Thymus (tissue), 14 donors: ENCODE measurements at places on chromosomes 1 and 21.

DNA sequence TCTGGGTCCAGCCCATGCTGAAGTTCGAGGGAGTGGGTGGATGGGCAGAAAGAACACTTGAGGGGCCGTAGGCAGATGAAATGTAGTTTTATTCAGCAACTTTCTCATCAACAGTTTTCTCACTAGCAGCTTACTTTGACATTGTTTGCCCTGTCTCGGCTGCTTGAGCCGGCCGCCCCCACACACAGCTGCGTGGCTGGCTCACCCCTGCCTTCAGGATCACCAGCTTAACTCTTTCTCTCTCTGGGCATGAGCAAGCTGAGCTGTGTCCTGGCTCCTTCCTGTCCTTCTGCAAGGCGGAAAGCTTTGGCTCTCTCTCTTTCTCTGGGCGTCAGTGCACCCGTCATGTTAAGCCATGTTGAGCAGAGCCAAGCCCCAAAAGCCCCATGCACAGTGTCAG lies 104.4 kb upstream of the GNG12 start:
- no peak for DNase-seq

DNA sequence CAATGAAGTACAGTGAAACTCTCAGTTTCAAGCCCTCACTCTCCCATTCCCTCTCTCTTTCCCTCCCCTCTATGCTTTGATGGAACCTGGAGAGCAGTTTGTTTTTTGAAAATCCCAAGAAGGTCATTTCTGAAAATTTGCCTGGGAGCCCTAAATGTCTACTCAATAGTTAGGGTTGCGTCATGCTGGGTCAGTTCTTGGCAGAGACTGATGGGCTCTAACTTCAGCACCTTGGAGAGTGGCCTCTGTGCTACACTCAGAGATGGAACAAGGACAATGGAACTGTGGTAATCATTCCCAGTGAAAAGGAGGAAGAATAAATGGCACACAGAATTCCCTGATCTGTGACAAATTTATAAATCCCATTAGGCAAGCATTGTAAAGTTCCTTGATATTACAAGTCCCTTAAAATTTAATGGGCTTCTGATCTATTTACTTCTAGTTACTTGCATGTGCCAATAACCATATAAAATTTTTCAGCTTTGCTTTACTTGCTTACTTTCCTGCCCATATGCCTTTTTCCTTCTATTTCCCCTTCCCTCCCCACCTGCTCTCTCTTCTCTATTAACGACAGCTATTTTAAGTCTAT lies 182.9 kb upstream of the KCND3 start:
- DNase-seq = no peak

DNA sequence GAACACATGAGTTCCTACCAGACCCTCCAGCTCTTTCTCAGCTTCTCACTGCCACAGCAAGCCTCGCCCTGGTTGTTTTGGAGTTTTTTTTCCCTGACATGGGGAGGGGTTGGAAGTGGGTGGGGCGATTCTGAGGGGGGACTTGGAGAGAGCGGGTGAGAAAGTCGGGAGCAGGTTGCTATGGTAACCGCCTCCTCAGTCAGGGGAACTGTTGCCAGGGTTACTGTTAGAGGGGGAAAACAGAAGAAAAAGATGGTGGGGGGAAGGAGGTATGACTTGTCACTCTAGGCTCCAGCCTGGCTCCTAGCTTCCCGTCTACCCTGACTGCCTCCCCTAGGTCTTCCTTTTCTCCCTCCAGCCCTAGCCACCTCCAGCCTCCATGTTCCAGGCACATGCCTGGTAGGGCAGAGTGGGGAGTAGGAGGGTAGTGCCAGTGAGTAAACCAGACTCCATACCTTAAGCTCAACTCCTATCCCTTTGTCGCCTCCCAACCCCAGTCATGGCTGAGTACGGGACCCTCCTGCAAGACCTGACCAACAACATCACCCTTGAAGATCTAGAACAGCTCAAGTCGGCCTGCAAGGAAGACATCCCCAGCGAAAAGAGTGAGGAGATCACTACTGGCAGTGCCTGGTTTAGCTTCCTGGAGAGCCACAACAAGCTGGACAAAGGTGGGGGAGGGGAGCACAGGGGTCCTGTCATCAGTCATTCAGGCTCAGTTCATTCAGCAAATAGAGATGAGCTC lies 6.0 kb downstream of the PEA15 start:
- DNase-seq = no peak

GRCh38 chr1:27527223-27527889 lies 37.4 kb upstream of the WASF2 start:
- peak; percentile 97 for DNase-seq

- DNase-seq = no peak
Measured at GRCh38 chr21:42781150-42781970, 98.0 kb downstream of the WDR4 start.

- DNase-seq = no peak
Measured at GRCh38 chr1:184708084-184708676, 46.5 kb downstream of the EDEM3 start.

- no peak for DNase-seq
Measured at GRCh38 chr21:44199448-44199847, 41.3 kb downstream of the ICOSLG start.

DNA sequence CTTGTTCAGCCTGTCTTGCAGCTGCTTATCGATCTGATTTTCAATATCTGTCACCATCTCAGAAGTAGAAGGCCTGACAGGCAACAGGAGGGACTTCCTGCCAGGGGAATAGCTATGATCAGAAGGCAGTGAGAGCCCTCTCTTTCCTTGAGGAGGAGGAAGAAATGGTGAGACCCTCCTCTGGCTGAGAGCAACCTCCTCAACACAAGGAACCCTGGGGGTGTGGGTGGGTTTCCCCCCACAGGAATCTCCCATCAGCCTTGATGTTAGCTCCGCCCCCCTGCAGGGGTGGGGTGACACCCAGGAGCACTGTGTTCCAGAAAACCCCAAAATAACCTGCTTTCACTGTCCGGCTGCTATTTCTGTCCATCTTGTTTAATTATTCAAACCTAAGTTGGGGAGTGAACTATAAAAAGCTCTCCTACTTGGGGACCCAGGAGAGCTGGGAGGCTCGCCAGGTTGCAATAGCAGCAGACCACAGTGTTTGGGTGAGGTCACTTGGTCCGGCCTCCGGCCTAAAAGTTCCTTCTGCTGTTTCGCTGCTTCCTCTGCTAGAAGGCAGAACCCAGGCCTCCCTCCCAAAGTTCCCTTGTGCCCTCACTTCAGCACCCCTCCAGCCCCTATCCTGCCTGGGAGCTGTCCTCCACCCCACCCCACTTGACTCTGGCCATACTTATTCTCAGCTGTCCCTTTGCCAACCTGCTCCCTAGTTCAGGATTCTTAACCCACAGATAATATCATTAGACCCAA lies 7.8 kb upstream of the MEF2D start:
- no peak for DNase-seq
